ENCODE measurements at places on chromosomes 12 and 14.
A peak's percentile ranks its signal among the peaks of the same experiment; 100 is the strongest.

DNA sequence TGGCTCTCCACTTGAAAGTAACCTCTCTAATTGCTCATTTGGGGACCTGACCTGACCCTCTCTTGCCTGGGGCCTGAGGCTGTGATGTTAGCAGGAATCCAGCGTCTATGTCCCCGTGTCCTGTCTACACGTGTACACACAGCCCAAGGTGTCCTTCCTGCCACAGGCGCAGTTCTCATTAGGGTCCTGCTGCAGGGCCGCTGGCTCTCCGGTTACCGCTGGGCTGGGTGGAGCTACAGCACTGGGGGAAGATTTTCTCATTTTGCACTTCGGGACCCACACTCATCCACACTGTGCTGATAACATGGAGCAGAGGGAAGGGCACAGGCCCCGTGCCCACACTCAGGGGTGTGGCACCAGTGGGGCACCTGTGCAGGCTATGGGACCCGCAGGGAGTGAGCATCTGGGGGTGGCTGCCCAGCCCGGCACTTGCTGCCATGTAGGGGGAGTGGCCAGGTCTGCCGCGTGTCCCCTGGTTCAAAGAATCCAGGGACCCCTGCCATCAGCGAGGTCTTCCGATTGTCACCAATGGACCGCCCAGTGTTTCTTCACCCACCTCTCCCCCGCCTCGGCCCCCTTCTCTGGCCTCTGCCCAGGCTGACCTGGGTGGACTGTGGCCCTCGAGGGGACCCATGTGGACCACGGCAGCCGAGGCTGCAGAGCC, 98.7 kb upstream of the SFSWAP start:
- DNase-seq: no peak

- peak; percentile 35 for DNase-seq
Observed at GRCh38 chr14:59465316-59466135, at the start of gene GPR135. Gene GPR135, minus strand, starts transcription at chr14:59465380. Its CDS starts 154 bp downstream, at chr14:59465226.

DNA sequence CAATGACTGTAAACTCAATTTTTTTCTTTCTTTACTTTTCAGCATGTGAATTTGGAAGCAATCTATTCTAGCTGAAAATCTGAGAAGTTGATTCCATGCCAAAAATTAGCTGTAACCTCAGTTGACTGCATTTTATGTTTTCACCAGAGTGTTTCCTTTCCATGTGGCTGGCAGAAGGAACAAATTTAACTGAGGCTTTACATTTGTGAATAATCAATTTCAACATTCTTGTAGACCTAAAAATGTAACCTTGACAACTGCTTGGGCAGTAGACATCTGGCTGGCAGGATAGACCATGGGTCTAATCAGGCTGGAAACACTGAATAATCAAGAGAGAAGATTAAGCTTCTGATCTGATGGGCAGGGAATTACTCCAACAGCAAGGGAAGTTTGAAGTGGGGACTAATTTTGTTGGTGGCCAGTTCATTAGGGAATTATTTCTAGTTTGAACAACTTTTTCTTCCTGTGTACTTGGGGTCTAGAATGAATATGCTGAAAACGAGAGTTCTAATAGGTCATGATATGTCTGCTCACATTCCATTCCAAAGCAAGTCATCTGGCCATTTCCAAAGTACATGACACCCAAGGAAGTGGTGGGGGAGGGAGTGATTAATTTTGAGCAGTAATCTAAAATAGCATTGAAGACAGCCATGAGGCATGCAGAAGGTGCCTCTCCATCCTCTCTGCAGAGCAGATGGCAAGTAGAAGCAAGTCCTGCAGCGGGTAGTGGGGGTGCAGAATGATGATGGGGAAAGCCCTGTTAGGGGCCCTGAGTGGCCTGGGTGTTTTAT, 68.2 kb downstream of the ATP23 start:
- no peak for DNase-seq

- no peak for DNase-seq
Observed at GRCh38 chr12:44827832-44828438, 48.2 kb downstream of the NELL2 start.

GRCh38 chr12:75062691-75063090, 146.9 kb downstream of the KCNC2 start:
- DNase-seq: no peak

- DNase-seq: no peak
Observed at GRCh38 chr12:58873496-58873895, 46.8 kb downstream of the LRIG3 start.

DNA sequence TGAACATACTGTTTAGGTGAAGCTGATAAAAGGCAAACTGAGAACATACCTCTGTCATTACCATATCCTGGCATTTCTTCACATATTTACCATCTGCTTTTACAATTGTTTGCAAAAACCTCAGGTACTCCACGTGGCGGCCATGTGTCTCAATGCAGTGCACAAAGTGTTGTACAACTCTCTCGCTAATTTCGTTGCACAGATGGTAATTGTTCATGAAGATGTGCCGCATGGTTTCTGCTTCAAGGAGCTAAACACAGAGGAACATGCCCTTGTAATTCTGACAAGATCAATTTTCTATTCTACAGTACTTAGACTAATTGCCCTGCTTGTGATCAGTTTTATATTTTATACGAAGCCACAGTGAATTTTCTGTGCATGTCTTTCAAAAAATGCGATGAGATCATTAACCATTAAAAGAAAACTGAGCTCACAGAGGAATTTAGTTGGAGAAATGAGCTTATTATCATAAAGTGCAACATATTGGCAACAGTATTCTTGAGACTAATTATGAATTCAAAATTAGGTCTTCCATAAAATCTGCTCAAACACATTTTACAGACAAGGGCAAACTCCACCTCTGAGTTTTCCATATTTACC, 233.8 kb downstream of the ITPR2 start:
- no peak for DNase-seq

- peak; percentile 70 for DNase-seq
Observed at GRCh38 chr12:57216014-57216911, at the start of gene NXPH4. Gene NXPH4, plus strand, starts transcription at chr12:57216794. Its CDS starts 176 bp downstream, at chr12:57216970.

- no peak for DNase-seq
Observed at GRCh38 chr12:11718768-11719253, 69.3 kb downstream of the ETV6 start.

DNA sequence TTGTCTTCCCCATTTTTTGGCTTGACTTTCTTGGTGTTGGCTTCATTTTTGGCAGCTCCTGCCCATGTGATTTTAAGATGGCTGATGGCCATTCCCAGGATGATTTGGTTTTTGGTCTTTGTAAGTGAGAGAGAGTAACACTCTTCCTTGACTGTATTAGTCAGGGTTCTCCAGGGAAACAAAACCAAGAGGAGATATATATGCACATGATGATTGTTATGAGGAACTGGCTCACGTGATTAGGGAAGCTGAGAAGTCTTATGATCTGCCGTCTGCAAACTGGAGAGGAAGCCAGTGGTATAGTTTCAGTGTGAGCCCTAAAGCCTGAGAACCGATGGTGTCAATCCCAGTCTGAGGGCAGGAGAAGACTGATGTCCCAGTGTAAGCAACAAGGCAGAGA, 146.6 kb downstream of the NRXN3 start:
- no peak for DNase-seq

- no peak for DNase-seq
Observed at GRCh38 chr12:13093191-13093847, 10.1 kb downstream of the GSG1 start.

- no peak for DNase-seq
Observed at GRCh38 chr14:102075155-102075554, 11.7 kb downstream of the HSP90AA1 start.

GRCh38 chr12:122868471-122869177, 27.3 kb downstream of the VPS37B start:
- no peak for DNase-seq

DNA sequence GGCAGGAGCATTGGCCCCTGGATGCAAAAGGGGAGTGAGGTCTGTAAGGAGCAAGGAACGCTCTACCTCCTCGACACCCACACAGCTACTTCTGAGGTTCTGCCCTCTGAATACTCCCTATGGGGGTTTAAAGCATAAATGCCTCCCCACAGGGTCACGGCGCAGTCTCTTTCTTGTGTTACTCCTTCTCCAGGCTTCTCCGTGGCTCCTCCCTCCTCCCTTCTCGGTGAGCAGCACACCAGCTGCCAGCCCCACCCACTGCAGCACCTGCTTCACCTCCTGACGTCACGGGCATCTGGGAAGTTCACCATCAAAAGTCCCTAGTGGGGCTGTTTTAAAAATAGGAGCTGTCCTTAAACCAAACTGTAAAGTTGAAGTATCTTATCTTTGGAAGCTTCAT, 67.3 kb downstream of the SPTB start:
- DNase-seq: peak; percentile 51

GRCh38 chr14:64464651-64465050, 648 bp upstream of the AKAP5 start:
- DNase-seq: no peak

DNA sequence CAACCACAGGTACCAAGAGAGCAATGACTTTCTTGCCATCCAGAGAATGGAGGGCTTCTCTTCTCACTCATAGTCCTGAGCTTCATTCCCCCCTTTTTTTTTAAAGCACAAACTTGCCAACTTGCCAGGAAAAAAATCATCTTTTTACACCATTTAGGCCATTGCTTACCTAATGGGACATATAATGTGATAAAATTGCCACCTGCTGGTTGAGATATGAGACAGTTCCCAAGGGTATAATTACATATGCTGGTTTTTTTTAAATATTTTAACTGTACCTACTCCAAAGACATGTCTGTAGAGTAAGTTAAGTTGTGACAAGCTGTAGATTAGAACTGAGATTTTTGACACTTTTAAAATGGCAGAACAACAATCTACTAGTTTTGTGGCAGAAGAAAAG, 519.1 kb upstream of the SEL1L start:
- no peak for DNase-seq

- no peak for DNase-seq
Observed at GRCh38 chr14:68977180-68977717, 1.9 kb downstream of the ACTN1 start.

DNA sequence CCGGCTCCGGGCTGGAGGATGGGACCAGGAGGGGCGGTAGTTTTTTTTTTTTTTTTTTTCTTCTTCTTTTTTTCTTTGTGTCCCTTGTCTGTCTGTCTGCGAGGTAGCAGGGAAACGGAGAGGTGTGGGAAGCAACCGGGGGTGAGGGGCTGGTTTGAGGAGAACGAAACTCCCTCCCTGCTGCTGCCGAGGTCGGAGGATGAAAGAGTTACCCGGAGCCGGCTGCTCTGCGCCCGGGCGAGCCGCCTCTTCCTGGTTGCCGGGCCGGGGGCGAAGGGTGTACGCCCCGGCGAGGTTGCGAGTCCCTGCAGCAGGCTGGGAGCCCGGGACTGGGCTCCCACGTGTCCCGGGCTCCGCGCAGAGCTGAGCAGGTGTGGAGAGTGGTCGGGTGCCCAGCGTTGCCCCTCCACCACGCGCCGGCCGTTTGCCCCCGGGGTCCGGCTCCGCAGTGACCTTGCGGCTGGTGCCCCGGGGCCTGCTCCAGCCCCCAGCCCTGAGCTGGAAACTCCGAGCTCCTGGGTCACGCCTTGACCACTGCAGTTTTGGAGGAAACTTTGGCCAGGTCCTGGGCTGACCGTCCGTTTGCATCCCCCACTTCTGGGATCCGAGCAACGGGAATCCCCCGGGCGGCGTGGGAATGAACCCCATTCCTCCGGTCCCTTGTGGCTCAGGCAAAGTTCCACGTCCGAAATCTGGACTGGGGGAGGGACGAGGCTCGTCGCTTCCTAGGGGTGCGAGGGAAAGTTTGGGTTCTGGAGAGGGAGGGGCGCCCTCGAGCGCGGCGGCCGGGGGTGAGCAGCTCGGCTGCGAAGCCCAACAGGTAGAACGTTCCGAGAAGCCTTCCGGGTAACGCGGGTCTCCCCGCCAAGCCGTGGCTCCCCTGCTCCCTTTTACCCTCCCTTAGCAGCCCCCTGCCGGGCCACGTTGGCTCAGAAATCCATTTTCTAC, 1.3 kb downstream of the CHST11 start:
- DNase-seq: peak; percentile 47

DNA sequence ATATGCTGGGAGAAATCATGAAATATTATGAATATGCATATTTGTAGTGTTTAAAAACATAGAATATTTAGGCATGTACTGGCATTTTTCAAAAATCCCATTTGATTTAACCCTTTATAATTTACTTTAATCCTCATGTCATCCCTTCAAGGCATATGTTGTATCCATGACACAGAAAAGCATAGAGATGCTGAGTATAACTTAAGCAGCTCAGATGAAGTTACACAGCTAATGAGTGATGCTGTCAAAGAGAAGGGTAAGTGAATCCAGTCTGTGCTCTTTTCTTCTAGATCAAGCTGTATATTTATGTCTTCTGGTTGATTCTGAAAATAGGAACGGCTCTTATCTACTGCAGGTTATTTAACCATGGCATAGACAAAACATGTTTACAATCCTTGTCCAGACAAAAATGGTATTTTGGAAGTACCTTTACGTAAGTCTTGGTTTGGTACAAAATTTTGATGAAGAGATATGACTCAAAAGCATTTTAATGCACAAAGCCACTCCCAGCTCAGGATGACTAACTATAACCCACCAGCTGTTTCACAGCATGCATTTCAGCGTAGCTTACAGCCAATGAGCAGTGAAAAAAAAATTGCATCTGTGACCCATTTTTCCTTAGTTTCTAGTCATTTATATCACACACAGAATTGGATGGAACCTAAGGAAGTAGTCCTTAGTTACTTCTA, 201.7 kb downstream of the STXBP6 start:
- no peak for DNase-seq

- no peak for DNase-seq
Observed at GRCh38 chr12:106049105-106049504, 89.6 kb downstream of the NUAK1 start.

GRCh38 chr14:88030892-88031291, 26.0 kb downstream of the GPR65 start:
- DNase-seq: no peak

DNA sequence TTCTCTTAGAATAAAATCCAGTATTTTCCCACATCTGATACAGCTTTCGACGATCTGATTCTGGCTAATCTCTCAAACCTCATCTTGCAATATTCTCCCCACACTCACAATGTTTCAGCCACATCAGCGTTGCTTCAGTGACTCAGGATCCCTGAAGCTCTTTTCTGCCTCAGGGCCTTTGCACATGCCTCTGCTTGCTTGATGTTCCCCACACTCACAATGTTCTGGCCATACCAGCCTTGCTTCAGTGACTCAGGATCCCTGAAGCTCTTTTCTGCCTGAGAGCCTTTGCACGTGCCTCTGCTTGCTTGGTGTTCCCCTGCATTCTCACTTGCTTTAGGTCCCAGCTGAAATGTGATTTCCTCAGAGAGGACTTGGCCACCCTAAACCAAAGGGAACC, 2.6 kb downstream of the C12orf42 start:
- DNase-seq: no peak

DNA sequence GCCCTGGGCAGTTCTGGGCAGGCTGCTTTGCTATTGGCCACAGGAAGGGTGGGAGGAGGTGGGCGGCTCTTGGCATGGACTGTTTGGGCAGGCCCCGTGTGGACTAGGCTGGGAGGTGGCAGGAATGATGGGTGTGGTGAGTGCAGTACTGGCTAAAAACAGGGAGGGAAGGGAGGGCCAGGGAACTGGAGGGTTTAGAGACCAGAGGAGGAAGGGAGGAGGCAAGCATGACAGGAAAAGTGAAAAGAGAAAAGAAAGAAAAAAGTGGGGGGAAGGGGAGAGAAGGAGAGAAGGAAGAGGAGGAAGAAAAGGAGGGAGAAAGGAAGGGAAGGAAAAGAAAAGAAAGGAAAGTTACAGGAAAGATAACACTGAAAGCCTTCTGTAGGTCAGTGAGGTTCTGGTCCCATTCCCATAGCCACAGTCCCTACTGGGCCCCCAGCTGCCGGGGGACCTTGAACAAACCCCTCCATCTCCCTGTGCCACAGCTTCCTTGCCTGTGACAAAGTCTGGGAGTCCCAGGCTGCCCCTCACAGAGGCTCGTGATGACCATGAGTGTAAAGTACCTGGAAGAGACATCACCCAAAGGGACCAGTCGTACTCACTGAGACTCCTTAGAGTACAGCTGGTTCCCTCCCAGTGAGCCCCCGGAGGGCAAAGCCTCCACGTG, 1.1 kb upstream of the C14orf132 start:
- DNase-seq: no peak

GRCh38 chr14:38866461-38866860, 236.6 kb downstream of the SEC23A start:
- DNase-seq: no peak
